ENCODE measurements at places on chromosomes 1 and 21.

GRCh38 chr21:35394634-35395369 is 345.7 kb upstream of the RUNX1 start:
- no peak for DNase-seq

- no peak for DNase-seq
Observed at GRCh38 chr1:92786111-92786901, 1.4 kb upstream of the EVI5 start.

DNA sequence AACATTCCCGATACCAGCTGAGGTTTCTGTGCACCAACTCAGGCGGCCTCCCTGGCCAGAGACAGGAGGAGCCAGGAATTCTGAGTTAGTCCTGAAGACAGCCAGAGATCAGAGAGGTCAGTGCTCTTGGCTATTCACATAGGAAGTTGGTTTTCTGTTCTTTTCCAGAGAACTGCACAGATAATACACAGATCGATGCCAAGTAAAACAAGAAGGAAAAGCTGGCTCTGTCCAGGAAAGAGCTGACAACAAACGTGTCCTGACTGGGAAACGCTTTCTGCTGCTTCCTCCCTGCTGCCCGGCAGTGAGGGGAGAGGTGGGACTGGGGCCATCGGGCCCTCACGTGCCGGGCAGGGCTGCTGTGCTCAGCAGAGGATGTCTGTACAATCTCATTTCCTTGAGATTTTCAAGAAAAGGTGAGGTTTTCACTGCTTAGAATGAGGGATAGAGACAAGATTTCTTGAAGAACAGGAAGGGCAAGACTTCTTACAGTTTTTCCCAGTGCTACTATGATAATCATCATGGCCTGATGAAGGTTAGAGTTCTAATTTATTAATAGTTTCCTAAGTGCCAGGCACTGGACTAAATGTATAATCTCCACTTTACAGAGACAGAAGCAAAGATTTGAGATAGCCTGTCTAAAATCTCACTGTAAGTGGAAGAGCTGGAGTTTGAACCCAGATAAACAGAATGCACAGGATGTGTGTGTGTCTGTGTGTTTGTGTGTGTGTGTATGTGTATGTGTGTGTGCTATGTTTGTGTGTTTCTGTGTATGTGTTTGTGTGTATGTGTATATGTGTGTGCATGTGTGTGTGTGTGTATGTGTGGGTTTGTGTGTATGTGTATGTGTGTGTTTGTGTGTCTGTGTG is 211.0 kb upstream of the RAB4A start:
- DNase-seq, result no peak

GRCh38 chr1:54163573-54163972 is 10.8 kb upstream of the CDCP2 start:
- DNase-seq, result no peak

DNA sequence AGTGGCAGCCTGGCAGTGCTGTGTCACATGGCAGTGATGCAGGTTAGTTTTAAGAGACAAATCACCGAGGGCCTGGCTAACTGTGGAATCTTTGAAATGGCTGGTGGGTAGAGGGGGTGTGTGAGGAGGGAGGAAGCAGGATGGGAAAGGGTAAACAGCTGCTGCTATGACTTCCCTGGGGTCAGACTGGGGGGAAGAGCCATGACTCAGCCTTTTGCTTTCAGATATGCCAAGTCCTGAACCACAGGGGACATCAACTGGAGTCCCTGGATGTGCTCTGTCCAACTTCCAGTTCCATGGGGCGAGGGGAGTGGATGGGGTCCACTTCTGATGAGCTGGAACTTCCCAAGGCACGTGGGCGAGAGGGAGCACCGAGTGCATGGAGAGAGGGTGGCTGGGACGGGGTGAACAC is 121.1 kb upstream of the ADAR start:
- DNase-seq, result no peak

- no peak for DNase-seq
Observed at GRCh38 chr1:87230501-87230900, 98.2 kb upstream of the LMO4 start.

GRCh38 chr1:204072931-204073836 is at the start of gene SOX13:
Gene SOX13, plus strand, starts transcription at chr1:204073115. Its CDS starts 39,801 bp downstream, at chr1:204112916.
- peak; percentile 89 for DNase-seq

GRCh38 chr21:35417762-35418161 is 368.7 kb upstream of the RUNX1 start:
- no peak for DNase-seq

GRCh38 chr1:183411091-183411490 is 7.1 kb downstream of the NMNAT2 start:
- no peak for DNase-seq

DNA sequence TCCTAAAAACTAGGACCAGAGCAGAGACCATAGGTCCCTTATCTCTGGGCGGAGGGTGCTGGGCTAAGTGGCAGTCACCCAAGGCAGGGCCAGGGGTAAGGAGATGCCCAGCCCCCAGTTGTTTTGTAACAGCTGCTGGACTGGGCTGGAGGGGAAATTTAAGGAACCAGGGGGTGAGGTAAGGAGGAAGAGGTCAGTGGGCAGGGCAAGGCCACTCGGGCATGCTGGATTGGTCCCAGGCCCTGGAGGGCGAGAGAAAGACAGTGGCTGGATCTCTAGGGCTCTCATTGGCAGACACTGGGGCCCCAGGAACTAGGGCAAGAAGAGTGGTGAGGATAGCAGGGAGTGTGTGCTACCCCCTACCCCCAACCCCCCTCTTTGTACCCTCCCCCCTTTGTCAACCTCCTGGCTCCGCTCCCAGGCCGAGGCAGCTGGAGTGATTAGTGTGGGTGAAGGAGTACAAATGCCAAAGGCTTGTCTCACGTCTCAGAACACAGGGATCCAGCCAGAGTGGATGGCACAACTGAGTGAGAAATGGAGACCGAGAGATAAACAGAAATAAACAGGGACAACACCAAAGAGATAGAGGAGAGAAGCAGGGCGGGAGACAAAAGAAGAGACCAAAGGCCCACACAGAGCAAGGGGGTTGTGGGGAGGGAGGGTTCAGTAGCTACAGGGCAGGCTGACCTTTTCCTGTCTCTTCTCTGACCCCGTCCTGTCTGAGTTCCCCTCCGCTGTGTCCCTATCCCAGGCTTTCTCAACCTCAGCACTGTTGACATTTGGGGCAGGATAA is 20.5 kb upstream of the THRAP3 start:
- DNase-seq, result peak; percentile 33

DNA sequence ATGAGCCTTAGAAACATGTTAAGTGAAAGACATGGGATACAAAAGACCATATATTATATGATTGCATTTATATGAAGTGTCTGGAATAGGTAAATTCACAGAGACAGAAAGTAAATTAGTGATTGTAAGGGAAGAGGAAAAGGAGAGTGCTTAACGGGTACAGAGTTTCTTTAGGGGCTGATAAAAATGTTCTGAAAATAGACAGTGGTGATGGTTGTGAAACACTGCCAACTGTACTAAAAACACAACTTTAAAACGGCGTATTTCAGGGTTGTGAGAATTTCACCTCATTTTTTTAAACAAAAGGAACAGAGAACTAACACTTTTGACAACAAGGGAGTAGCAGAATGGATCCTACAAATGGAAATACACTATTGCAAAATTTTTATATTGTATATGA is 13.4 kb downstream of the COP1 start:
- no peak for DNase-seq

DNA sequence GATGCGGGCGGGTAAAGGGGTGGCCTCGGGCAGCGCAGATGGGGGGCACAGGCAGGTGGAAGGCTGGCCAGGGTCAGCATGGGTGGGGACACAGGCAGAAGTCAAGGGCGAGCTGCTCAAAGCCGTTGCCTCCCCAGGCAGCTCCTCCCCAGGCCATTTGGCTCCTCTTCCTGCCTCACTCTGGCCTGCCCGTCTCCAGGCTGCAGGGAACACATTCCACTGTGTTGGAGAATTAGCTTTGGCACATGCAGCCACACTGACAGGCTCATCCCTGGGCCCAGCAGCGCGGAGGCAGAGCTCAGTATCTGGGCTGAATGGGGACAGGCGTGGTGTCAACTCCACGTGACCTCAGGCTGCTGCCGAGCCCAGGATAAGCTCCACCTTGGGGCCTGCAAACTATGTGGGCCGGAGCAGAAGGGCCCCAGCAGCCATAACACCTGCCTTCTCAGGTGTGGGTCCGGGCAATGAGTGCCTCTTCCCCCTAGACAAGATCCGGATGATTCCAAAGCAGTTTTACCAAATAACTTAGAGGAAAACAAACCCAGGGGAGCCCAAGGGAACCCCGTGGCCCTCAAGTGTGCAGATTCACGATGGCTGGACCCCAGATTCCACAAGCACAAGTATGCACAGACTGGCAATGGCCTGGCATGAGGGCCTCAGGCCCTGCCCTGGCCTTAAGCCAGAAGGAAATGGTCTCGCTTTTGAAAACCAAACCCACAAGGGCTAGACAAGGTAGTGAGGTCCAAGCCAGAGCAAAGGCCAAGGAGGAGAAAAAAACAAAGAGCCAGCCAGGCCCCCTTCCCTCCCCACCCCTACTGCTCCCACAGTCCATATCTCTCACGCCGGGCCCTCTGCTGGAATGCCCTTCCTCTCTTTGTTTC is 40.2 kb downstream of the HSPG2 start:
- DNase-seq, result no peak

- DNase-seq, result no peak
Observed at GRCh38 chr1:21673277-21673780, 4.2 kb upstream of the RAP1GAP start.

DNA sequence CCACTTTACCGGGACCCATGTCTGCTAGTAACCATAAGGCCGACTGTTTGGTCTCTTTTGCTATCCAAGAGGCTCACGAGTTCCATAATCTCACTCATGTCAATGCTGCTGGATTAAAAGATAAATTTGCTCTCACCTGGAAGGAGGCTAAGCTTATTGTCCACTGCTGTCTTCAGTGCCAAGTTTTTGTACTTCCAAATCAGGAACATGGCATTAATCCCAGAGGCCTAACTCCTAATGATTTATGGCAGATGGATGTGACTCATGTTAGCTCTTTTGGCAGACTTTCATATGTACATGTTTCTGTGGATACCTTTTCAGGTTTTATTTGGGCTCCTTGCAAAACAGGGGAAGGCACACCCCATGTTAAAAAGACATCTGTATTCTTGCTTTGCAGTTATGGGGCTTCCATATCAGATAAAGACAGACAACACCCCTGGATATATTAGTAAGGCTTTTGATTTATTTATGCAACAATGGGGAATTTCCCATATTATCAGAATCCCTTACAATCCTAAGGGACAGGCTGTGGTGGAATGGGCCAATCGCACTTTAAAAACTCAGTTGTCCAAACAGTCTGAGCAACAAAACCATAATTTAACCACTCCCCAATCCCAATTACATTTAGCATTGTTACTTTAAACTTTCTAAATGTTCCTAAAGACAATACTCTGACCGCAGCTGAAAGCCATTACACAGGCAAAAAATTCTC is 162.7 kb downstream of the IER5 start:
- DNase-seq, result peak; percentile 12

DNA sequence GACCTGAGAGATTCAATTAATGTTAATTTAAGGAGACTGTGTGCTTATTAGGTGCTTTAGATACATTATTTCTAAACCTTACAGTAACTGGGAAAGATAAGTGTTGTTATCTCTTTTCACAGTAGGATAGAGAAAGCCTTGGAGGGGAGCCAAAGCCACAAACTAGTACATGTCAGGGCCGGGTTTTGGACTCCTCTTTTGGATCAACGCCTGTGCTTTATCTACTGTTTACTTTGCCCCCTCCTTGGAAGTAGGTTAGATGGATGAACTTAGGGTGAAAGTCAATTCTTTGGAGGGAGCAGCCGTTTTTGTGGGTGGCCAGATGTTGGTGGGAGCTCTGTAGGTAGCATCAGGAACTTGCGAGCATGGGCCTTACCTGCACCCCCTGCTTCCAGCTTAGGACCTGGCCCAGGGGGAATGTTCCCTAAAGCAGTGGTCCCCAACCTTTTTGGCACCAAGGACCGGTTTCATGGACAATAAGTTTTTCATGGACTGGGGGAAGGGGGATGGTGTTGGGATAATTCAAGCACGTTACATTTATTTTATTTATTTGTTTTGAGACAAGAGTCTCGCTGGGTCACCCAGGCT is 1.7 kb downstream of the HHAT start:
- DNase-seq, result no peak

DNA sequence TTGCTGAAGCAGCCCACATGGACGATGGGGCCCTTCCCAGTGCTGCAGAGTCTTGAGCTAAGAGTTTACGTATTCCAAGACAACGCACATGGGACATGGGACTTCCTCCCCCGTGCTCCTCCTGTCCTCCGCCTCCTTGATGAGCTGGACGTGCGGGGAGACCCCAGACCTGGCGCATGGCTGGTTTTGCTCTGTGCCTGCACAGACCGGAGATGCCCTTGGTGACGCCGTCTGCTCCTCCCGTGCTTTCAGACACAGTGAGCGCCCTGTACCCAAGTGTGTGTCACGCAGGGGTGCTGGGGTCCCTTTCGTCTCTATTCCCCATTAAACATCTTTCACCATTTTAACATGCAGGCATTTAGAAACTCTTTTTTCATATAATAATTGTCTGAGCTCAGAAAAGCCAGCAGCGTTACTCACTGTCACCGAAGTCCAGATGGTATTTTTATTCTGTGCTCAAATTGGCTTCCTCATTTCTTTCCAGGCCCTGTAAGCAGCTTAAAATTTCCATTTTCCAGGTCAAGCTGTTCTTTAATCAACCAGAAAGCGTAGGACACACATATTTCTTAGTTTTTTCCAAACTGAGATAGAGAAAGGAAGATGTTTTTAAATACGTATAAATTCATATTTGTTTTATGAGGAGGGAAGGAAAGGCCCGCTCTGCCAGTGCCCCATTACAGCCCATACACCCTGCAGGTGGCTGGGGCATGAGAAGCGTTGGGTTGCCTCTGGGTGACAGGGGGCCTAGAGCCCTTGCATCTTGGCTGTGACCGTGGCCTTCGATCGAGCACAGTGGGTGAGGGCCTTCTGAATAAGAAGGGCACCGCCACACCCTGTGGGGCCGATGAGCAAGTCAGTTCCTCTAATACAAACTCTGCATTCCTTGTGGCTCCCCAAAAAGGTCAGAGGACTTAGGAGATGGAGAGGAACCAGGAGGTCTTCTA is 17.9 kb upstream of the ZBTB21 start:
- no peak for DNase-seq

DNA sequence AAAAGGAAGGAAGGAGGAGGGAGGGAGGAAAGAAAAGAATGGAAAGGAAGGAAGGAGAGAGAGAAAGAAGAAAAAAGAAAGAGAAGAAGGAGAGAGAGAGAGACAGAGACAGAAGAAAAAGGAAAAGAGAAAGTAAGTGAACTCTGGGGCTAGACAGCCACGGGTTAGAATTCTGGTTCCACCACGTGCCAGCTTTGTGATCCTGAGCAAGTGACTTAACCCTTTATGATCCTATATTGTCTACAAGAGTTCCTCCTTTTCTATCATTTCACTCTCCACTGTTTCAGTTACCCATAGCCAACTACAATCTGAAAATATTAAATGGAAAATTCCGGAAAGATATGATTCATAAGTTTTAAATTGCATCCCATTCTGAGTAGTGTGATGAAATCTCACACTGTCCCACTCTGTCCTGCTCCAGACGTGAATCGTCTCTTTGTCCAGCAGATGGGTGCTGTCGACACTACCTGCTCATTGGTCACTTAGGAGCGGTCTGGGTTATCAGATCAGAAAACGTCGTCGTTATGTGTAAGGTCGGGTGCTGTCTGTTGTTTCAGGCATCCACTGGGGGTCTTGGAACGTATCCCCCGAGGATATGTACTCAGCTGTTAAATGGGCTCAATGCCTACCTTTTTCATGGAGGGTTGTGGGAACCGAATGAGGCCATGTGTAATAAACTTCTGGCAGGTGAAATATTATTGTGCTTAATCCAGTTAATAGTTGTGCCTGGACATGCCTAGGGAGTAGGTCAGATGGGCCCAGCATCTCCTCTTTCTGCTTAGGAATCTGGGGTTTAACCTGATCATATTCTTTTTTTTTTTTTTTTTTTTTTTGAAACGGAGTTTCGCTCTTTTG is 19.1 kb downstream of the TMEM51 start:
- DNase-seq, result no peak

All from HTR-8/SVneo (cell line).